ENCODE measurements at places on chromosomes 11 and 22.
A peak's percentile ranks its signal among the peaks of the same experiment; 100 is the strongest.

- H3K27ac ChIP-seq, result no peak overlapping the region
- no peak overlapping the region for H3K4me3 ChIP-seq
- H3K36me3 ChIP-seq, result no peaks in the 10 kb centered on the region
- no peak for DNase-seq
- no peaks in the 10 kb centered on the region for H3K27me3 ChIP-seq
Observed at GRCh38 chr11:10387206-10388083, 67.6 kb upstream of the AMPD3 start.

DNA sequence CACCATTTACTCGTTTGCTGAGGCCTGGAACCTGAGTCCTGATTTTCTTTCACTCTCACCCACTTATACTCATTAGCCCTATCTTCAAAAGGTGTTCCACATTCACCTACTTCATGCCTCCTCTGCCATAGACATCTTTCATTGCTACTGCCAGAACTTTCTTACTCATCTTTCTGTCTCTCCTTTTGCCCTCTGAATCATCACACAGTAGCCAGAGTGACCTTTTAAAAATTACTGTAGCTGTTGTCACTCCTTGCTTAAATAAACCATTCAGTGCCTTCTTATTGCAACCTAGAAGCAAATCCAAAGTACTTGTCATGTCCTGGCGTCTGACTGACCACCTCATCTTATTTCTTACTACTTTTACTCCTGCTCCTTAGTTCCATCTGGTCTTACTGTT is 38.2 kb downstream of the ATXN10 start:
- peak overlapping the region; percentile 24 for H3K27ac ChIP-seq
- peaks cover 17% of the 10 kb centered on the region for H3K4me1 ChIP-seq
- no peaks in the 10 kb centered on the region for H3K36me3 ChIP-seq
- no peak overlapping the region for H3K4me3 ChIP-seq
- no peak for DNase-seq

DNA sequence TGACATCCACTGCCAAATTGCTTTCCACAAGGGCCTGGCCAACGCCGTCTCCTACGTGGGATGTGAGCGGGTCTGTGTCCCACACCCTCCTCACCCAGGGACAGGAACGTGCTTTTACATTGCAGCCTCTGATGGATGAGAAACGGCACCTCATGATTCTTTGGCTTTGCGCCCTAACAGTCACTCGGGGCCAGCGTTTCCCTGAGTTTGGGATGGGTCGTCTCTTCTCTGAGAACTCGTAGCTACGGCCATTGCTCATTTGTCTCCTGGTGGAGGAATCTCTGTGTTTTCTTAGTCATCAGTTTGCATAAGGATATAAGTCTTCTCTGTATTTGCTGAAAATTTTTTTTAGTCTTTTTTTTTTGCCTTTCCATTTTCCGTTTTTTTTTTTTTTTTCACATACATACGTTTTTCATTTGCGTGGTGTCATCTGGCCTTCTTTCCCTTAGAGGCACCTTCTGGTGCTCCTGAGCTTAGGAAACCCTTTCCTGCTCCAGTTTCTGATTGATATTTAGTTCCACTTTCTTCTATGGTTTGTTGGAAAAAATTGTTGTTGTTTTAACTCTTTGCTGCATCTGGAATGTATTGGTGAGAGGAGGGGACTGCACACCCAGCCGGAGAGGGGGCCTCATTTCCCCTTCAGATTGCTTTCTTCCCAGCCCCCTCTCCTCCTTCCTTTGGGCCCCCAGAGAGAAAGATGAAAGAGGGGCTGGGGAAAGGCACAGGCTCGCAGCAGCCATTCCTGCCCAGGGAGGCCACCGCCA is 12.0 kb downstream of the TNNT3 start:
- no peaks in the 10 kb centered on the region for H3K27me3 ChIP-seq
- DNase-seq, result no peak
- H3K4me1 ChIP-seq, result peaks cover 17% of the 10 kb centered on the region
- H3K27ac ChIP-seq, result peak overlapping the region; percentile 41
- H3K4me3 ChIP-seq, result no peak overlapping the region
- H3K36me3 ChIP-seq, result no peaks in the 10 kb centered on the region

GRCh38 chr22:42743501-42743991 is 22.9 kb upstream of the A4GALT start:
- no peaks in the 10 kb centered on the region for H3K36me3 ChIP-seq
- peak; percentile 91 for DNase-seq
- no peaks in the 10 kb centered on the region for H3K27me3 ChIP-seq
- H3K4me1 ChIP-seq, result peaks cover 13% of the 10 kb centered on the region
- peak overlapping the region; percentile 88 for H3K27ac ChIP-seq
- H3K4me3 ChIP-seq, result no peak overlapping the region

DNA sequence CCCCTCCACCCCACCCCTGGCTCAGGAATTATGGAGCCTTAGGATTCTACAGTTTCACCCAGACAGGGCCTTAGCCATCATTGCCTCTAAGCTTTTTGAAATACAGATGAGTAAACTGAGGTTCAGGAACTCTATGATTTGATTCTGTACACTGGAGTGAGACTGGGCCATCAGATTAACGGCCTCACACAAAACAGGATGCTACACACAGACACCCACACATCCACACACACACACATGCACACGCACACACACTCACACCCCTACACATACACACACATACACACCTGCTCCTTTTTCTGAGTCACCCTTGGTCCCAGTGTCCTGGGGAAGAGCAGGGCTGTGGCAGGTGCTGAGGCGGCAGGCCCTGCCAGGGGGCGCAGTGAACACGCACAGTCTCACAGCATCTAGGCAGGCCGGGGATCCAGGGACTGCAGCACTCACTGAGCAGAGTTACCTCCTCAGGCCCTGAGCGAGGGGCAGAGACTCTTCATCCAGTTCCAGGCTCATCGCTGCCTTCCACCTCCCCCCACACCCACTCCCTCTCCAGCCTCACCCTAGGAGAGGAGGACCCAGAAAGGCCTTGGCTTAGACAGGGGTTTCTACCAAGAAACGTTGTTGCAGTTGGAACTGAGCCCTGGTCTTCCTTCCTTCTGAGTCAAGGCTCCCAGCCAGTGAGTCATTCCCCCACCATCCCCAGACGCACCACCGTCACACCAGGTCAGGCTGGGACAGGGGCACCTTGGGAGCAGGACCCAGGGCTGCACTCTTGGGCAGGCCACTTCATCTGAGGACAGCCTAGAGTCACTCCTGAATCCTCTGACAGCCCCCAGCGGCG is 89.8 kb upstream of the PARVA start:
- no peak overlapping the region for H3K4me3 ChIP-seq
- peak overlapping the region; percentile 49 for H3K27ac ChIP-seq

DNA sequence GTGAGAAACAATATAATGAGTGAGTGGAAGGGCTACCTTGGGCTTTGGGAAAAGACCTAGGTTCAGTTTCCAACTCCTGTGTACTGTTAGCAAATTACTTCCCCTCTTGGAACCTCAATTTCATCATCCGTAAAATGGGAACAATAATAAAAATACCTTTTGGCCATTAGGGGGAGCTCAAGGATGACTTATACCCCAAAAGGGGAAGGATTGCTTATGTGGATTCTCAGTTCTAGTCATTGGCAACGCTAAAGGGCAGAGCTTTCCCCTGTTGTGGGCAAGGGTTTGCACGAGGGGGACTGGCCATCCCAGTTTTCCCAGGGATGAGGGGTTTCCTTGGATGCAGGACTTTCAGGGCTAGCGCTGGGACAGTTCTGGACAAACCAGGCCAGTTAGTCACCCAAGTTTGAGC is 3.1 kb upstream of the COMMD9 start:
- no peak for DNase-seq
- H3K27me3 ChIP-seq, result no peaks in the 10 kb centered on the region
- H3K27ac ChIP-seq, result no peak overlapping the region
- peaks cover 6% of the 10 kb centered on the region for H3K4me1 ChIP-seq
- H3K36me3 ChIP-seq, result no peaks in the 10 kb centered on the region
- H3K4me3 ChIP-seq, result no peak overlapping the region

GRCh38 chr22:49018601-49019000 is 809.1 kb downstream of the BRD1 start:
- no peak overlapping the region for H3K4me3 ChIP-seq
- no peaks in the 10 kb centered on the region for H3K36me3 ChIP-seq
- no peak for DNase-seq
- H3K4me1 ChIP-seq, result peaks cover 16% of the 10 kb centered on the region

DNA sequence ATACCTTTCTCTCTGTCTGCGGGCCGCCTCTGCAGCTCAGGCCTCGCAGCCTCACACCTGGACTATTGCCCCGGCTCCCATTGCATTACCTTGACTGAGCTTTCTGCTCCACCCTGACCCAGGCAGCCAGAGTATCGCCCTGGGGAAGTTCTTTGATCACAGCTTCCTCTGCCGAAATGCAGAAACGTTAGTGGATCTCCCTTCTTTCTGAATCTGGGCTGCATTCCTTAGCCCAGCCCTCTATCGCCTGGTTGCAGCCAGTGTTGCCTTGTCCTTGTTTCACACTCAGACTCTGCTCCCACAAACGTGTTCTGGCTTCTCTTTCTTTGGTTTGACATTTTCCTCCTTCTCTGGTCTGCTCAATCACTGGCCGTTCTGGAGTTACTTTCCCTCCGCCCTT is 195.7 kb downstream of the ADAMTS15 start:
- H3K36me3 ChIP-seq, result no peaks in the 10 kb centered on the region
- H3K4me1 ChIP-seq, result no peaks in the 10 kb centered on the region
- H3K4me3 ChIP-seq, result no peak overlapping the region
- DNase-seq, result no peak

DNA sequence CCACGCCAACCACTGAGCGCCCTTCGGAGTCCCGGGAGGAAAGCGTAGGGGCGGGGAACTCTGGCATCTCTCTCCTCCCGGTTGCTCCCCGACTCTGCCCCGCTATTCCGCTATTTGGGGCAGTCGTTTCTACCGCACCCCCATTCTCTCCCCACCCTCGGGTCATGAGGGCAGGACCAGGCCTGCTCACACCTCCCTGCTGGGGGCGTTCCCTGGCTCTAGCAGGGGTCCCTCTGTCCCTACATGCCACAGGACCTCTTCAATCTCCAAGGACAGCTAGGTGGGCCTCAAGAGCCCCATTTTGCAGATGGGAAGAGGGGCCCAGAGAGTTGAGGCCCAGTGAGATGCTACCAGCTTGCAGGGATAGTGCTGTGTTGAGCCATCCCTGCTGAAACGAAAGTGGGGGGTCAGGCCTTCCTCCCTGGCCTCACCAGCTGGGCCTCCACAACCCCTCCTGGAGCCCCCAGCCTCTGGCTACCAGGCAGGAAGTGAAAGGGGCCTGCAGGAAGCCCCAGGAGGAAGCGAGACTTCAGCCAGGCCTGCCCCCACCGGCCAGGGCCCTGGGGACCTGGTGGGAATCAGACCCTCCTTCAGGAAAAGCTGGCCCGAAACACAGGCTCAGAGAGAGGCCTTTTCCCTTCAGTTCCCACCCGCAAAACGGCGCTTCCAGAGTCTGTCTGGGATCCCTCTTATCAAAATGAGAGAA is 5.5 kb upstream of the SHISA8 start:
- H3K36me3 ChIP-seq, result no peaks in the 10 kb centered on the region
- peak overlapping the region; percentile 52 for H3K4me3 ChIP-seq
- no peak for DNase-seq
- H3K4me1 ChIP-seq, result peaks cover 30% of the 10 kb centered on the region
- no peak overlapping the region for H3K27ac ChIP-seq

GRCh38 chr22:30254314-30254713 is 7.8 kb upstream of the LIF start:
- no peaks in the 10 kb centered on the region for H3K36me3 ChIP-seq
- H3K27ac ChIP-seq, result no peak overlapping the region
- H3K4me1 ChIP-seq, result peaks cover 35% of the 10 kb centered on the region
- H3K4me3 ChIP-seq, result no peak overlapping the region
- peaks cover 7% of the 10 kb centered on the region for H3K27me3 ChIP-seq

DNA sequence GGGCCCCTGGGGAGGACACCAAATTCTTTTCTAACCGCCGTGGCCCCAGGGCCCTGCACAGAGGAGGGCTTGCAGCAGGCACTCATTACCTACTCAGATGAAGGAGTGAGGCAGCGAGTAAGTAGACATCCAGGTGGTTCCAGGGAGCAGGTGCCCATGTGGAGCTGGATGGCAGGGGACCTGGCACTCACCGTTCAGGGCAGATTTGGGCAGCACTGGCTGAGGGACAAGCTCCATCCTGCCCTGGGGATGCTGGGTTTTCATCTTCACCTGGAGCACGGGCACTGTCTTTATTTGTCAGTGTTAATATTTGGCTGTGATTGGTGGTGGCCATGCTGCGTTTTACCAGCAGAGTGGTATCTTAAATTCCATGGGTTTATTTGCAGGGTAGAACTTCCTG is 1182.7 kb downstream of the BRD1 start:
- no peaks in the 10 kb centered on the region for H3K36me3 ChIP-seq
- no peaks in the 10 kb centered on the region for H3K4me1 ChIP-seq

DNA sequence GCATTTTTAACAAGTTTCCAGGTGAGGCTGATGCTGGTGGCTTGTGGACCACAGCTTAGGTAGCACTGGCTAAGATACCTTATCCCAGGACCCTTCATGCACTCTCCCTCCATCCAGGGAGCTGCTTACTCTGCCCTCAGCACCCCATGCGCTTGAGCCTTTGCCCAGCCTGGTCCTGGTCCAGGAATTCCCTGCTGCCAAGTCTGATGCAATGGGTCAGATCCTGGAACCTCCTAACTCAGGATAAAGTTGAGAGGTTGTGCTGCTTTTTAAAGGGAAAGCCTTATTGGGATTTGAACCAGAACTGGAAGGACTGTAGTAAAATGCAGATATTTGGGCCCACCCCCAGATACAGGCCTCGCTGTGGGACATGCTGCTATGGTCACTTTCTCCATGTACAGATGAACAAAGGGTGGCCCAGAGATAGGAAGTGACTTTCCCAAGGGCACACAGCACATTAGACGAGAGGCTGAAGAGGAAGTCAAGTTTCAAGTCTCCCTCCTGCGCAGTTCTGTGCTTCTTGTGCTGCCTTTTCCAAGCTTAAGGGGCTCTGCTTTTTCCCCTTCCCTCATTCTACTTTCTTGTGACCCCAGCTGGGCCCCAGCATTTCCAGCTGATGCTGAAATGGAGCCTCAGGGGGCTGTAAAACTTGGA is 824 bp upstream of the LGALS12 start:
- H3K4me3 ChIP-seq, result no peak overlapping the region
- H3K27ac ChIP-seq, result peak overlapping the region; percentile 65
- no peaks in the 10 kb centered on the region for H3K27me3 ChIP-seq
- H3K36me3 ChIP-seq, result no peaks in the 10 kb centered on the region

- peaks cover 7% of the 10 kb centered on the region for H3K36me3 ChIP-seq
- peaks cover 20% of the 10 kb centered on the region for H3K4me1 ChIP-seq
- no peak for DNase-seq
- H3K27me3 ChIP-seq, result no peaks in the 10 kb centered on the region
- no peak overlapping the region for H3K4me3 ChIP-seq
- H3K27ac ChIP-seq, result no peak overlapping the region
Observed at GRCh38 chr22:29370537-29370936, 17.8 kb downstream of the AP1B1 start.

DNA sequence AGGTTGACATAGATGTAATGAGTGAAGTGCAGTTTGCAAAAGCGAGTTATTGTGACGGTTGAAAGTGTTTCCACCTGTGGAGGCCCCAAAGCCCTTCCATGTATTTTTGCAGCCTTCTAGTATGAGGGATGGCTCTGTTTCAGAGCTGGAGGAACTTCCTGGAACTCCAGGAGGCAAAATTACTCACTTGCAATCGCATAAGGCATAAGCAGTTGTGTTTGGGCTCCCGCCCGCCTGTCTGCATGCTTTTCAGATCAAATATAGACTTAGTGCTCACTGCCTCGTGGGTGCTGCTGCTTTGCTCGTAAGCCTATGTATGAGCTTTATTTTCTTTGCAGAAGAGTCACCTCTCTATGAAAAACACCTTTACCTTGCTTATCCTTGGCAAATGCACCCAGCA is 146.8 kb upstream of the LARGE1 start:
- H3K27ac ChIP-seq, result no peak overlapping the region
- H3K27me3 ChIP-seq, result peaks cover 5% of the 10 kb centered on the region
- H3K36me3 ChIP-seq, result no peaks in the 10 kb centered on the region
- H3K4me3 ChIP-seq, result no peak overlapping the region
- H3K4me1 ChIP-seq, result no peaks in the 10 kb centered on the region

- H3K4me1 ChIP-seq, result peaks cover 22% of the 10 kb centered on the region
- H3K4me3 ChIP-seq, result no peak overlapping the region
- peaks cover 5% of the 10 kb centered on the region for H3K27me3 ChIP-seq
Observed at GRCh38 chr22:35547987-35548721, 7.5 kb downstream of the RASD2 start.

Data from heart right ventricle (tissue), 16 donors.